ENCODE measurements at places on chromosomes 6 and 20.

DNA sequence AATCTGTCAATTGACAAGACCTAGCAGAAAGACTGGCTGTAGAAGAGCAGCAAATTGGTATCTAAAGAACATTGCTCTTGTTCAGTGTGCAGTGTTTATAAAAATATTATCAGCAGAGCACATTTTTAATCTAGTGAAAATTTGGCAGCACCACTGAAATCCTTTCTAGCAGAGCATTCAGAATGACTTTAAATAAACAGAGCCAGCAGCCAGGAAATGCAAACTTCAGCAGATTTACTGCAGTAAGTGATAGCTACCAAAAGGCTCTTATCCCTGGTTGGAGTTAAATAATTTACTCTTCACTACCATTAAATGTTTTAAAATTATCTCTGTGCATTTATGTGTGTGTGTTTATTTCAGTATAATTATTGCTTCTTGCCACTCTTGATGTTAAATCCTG lies 590.9 kb upstream of the CITED2 start:
- DNase-seq = no peak

GRCh38 chr6:170257376-170257775 lies 33.5 kb downstream of the DLL1 start:
- no peak for DNase-seq

GRCh38 chr6:117601811-117602150 lies 530 bp downstream of the GOPC start:
- DNase-seq = no peak

DNA sequence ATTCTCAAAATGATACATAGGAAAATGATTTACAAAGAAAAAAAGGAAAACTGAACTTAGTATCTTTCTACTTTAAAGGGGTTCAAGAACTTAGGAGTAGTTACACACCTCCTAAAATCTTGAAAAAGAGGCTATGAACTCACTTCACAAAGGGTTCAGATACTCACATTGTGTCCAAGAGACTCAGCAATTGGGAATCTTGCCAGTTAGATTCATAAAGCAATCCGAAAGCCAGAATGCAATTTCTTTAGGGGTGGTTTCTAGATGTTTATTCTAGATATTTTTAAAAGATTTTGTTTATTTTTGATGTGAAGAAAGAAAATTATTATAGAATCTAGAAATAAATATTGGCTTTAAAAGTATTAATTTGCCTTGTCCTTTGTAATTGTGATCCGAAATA lies 1.7 kb upstream of the MYB start:
- DNase-seq = no peak

DNA sequence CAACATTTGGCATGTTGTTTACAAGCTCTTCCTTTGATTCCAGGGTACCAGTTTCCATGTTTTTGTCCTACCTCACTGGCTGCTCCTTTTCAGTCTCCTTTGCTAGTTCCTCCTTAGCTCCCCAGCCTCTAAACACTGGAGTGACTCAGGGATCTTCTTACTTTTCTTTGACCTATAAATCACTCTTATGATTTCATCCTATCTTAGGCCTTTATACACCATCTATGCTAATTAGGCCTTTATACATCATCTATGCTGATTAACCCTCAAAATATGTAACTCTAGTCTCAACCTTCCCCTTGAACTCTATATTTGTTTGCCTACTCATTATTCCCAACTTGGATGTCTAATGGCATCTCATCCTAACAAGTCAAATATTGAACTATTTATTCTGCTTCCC lies 9.5 kb downstream of the TMEM30A start:
- DNase-seq = no peak

DNA sequence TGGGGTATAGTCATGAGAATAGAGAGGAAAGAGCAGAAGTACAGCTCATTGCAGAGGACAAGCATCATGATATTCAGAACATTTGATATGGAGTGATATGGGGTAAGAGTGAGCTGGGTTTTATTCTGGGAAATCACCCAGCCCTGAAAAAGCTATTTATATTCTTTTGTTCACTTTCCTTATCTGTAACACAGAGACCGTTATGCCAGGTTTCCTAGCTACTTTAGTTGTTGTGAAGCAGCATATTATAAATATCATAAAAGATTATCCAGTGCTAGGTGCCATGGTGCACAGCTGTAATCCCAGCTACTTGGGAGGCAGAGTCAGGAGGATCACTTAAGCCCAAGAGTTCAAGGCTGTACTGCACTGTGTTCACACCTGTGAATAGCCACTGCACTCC lies 9.8 kb upstream of the DEFB129 start:
- DNase-seq = no peak

DNA sequence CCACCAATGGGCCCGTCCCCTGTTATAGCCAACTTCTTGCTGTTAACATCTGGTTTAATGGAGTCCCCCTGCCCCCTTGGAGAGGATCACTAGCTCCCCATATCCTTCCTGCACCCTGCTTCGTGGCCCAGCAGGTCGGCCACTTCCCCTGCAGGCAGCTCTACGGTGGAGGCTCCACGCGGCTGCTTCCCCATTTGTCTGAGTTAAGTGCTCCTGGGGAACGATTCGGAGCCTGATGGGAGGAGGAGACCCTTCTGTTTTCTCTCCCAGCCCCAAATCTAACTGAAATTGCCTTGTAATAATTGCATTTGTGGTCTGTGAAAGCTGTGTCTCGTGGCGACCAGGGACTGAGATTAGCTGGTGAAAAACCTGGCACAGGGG lies 74.6 kb downstream of the SULF2 start:
- no peak for DNase-seq

DNA sequence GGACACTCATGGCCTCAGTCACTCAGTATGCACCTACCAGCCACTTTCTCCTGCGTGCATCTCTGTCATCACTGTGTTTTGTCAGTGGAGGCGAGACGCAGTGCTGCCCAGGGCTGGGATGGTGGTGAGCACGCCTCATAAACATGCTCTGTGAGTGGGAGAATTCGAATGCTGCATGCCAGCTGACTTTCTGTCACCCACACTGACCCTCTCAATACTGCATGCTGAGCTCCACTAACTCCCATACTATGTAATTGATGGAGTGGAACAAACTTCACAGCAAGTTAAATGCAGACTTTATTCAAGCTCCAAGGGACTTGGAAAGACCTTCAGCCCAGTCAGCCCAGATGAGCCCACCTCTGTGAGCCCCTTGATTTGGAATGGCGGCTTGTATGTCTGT lies 22.7 kb upstream of the GGTLC1 start:
- no peak for DNase-seq

Data from small intestine (tissue), 16 donors.